Heart left ventricle (tissue), 16 donors: ENCODE measurements at places on chromosomes 3 and 15.

DNA sequence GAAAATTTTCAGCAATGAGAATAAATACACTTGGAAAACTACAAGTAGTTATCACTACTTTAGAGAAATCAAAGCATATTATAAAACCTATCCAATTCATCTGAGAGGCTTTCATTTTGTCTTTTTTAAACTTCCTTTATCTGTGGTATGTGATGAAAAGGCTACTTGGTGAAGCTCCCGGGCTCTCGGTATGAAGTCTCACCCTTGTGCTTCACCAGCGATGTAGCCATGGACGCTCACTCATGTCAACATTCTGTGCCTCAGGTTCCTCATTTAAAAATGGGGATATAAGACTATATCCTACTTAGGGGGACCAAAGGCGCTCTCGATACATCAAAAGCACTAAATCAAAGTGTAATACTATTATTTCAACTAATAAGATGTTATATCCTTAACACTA lies 14.9 kb downstream of the SATB1 start:
- DNase-seq, result no peak

- DNase-seq, result no peak
Measured at GRCh38 chr15:75232252-75232813, 25.8 kb upstream of the GOLGA6C start.

- no peak for DNase-seq
Measured at GRCh38 chr3:116951610-116952009, 242.0 kb downstream of the TUSC7 start.

DNA sequence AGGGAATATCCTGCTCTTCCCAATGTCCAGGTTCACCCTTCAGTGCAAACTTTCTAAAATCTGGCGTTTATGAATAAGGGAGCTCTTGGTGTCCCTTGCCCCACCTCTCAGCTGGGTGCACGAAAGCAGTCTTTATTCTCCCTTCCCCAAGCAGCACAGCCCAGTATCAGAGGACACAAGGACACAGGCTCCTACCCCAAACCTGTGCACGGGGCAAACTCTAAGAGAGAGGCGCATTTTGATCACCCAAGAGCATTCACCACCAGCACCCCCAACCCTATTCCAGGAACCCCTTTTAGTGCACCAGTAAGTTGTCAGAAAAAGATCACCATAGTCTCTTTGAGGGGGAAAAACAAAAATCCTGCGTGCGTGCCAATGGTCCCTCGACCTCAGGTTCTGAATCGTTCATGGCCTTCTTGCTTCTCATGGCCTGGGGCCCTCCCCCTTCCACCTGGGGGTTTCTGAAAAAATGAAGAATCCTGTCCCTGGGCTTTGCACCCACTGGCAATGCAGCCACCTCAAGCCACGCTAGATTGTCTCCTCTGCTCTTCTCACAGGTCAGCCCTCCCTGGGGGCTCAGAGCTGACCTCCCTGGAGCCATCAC lies 78.9 kb downstream of the FAM174B start:
- DNase-seq, result no peak

- no peak for DNase-seq
Measured at GRCh38 chr3:113546414-113546893, 14.1 kb downstream of the SIDT1 start.

DNA sequence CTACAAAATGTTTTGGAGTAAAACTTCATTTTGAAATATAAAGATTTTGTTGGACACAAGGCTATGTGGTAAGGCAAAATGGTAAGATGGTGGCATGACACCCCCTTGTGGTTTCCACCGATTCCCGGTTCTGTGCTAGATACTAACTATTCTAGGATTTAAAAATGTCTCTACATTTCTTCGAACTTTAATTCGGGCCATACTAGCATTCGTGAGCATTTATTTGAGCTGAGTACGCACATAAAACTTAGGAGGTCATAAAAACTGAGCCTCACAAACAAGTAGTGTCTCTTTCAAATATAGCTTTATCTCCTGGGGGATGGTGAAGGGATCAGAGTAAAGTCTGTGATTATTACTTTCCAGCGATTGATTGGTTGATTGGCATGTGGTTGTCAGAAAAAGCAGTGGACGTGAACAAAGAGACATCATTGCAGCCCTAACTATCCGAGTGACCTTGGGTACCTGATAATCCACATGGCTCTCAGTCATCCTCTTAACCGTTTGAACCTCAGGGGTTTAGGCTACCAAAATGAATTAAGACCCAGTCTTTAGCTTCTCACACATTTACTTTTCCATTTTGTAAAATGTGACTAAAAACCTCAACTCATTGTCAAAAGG lies 1.1 kb upstream of the ZNF639 start:
- DNase-seq, result no peak

DNA sequence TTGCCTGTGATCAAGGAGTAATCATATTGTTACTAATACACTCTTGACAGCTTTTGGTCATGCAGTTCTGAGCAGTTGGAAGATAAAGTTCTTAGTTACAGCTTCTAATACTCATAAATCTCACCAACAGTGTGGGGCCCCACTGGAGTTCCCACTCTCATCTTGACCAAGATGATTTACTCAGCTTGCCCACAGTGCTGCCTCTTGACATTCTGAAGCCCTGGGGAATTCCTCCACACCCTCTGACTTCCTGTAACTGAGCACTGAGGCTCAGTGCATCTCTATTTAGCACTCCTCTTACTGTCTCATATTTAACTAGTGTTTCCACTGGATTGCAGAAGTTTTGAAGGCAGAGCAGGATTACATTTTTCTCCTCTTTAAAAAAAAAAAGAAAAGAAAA lies 1.9 kb upstream of the ARL6IP5 start:
- DNase-seq, result no peak

GRCh38 chr3:168828536-168828935 lies 732.8 kb upstream of the GOLIM4 start:
- DNase-seq, result no peak

DNA sequence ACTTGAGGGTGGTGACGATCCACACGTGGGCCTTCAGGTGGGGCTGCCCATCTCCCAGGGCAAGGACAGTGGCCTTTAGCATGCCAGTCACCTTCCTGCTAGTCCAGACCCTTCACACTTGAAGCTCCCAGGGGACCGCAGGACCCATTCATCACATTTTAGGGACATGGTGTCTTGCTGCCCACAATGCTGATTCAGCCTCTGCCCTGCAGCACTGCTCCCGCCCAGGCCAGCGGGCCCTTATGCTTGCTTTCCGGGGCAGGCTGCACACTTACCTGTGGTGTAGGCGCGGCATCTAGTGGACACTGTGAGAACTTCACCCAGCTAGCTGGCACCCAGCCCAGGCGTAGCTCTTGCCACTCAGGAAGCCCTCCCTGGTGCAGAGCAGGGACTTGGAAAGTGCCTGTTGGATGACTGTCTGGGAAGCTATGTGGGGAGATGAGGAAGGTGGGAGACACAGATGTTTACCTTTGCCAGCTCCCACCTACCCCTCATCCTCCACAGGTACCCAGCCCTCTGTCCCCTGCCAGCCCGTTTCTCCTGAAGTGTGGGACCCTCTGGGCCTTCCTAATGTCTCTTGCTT lies 26.3 kb upstream of the NR2C2 start:
- DNase-seq, result peak; percentile 87

DNA sequence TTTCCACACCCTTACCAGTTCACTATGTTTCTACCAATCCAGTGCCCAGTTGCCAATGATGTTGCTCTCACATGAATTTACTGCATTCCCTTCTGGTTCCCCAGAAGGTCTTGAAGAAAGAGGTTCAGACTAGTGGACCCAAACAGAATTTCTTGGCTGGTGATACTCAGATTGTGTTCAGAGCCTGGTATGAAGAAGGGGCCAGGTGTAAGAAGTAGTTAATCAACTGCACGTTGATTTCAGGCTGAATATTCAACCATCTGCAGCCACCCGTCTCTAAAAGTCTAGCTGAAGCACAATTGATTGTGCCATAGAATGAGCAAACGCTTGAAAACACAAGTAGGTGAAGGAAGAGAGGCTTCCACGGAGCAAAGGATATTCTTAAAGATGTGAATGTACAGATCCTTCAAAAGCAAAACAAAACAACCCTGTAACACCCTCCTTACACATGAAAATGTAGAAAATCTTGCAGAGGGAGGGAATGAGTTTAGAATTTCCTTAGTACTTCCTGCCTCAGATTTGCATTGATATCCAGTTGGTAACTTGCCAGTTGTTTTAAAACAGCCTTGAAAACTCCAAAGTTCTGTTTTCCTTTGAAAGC lies 4.7 kb downstream of the RBMS3 start:
- DNase-seq, result no peak

- DNase-seq, result no peak
Measured at GRCh38 chr3:50435371-50436113, 67.9 kb downstream of the CACNA2D2 start.

- no peak for DNase-seq
Measured at GRCh38 chr15:40368719-40369473, 10.9 kb downstream of the DISP2 start.

GRCh38 chr15:66123799-66124198 lies 129.8 kb downstream of the MEGF11 start:
- no peak for DNase-seq

- no peak for DNase-seq
Measured at GRCh38 chr15:47998619-47999019, 122.2 kb upstream of the SLC24A5 start.

- DNase-seq, result no peak
Measured at GRCh38 chr3:170869239-170869590, 780 bp downstream of the RPL22L1 start.

- DNase-seq, result peak; percentile 29
Measured at GRCh38 chr3:187104933-187105332, 34.4 kb downstream of the RPL39L start.

- no peak for DNase-seq
Measured at GRCh38 chr3:104816008-104816407, 550.7 kb upstream of the ALCAM start.

DNA sequence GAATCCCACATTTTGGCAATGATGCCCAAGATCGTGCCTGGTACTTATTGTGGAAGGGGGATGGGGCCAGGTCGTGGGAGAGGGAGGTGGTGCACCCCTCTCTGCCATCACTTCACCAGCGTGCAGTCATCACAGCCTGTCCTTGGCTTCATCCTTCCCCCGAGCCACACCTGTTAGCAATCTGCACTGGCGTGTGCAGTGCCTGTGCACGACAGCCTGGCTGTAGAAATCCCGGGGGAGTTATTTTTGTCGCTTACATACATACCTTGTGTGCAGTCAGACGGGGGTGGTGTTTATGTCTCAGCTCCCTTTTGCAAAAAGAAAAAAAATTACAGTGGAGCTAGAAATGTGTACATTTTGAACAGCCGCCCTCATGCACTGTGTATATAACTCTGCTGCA lies 216.0 kb downstream of the TLE3 start:
- DNase-seq, result no peak

GRCh38 chr3:173109143-173109542 lies 31.9 kb downstream of the SPATA16 start:
- no peak for DNase-seq

GRCh38 chr15:64019764-64020163 lies 26.5 kb downstream of the DAPK2 start:
- DNase-seq, result no peak

DNA sequence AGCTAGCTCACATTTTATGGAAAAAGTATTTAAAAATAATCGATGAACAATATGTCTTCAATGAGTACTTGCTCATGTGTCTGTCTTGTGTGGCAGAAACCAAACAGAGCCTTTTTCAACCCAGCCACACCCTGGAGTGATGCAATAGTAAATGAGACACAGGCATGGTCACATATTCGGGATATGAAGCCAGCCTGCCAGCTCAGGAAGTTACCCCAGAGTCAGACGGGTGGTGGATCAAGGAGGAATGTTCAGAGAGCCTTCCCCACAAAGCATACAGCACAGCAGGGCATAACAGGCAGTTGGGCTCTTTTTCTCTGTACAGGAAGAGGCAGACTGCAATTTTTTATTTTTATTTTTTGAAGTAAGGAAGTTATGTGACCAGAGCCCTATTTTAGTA lies 27.3 kb downstream of the LARP6 start:
- DNase-seq, result no peak

DNA sequence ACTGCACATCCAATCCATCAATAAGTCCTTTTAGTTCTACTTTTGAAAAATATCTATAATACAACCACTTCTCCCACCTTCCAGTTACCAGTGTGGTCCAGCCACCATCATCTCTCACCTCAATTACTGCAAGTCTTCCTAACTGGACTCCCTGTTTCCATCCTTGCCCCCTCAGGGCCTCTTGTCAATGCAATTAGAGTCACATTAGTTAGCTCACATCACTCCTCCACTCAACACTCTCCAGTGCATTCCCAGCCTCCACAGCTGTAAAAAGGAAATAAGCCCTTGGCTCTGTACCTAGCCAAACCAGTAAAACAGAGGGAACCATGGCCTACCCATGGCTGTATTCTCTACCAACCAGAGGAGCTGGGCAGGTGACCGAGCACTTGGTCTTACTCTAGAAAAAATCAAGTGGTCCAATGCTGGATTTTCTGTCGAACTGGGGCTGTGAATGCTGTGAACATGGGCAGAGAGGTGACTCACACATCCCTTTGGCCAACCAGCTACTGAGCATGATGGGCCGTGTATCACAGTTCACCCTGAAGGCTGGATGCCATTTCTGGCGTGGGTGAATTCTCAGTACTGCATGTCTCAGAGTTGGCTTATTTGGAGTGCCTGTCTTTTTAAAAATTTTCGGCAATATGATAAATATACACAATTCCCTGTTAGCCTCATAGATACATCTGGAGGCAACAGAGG lies 62.5 kb upstream of the C15orf61 start:
- no peak for DNase-seq

GRCh38 chr15:66719471-66719870 lies 17.4 kb downstream of the SMAD6 start:
- DNase-seq, result no peak

DNA sequence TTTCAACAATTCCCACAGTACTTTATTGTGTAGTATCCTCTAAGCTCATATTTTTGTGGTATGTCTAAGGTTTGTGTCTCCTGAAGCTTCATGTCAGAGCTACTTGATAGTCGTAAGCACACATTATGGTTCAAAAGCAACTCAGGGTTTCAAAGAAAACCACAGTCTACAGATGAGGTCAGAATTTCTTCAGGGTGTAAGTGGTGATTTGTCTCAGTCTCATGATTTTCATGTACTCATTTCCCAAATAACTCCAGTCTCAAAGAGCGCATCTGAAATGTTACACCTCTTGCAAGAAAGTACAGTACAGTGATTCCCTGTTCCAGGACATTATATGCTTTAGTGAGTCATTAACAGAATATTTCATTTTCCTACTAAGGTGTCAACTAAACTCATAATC lies 47.5 kb upstream of the SSR3 start:
- DNase-seq, result no peak

GRCh38 chr3:64152086-64152485 lies 73.2 kb downstream of the PRICKLE2 start:
- no peak for DNase-seq

GRCh38 chr15:81087066-81087465 lies 47.0 kb upstream of the CFAP161 start:
- no peak for DNase-seq

DNA sequence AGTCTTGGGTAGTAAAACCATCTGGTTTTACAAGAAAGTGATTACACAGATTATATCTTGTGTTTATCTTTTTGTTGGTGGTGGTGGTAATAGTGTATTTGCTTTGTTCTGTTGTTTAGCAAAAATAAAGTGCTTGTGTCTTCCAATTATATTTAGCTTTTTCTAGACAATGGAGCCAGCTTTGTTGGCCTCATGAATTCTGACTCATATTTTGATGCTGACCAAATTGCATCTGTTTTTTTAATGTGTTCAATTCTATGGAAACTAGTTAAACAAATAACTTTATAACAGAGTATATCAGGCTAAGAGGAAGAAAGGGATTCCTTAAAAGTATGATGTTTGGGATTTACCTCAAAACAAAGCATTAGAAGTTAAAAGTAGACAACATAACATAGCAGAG lies 69.3 kb upstream of the BFSP2 start:
- DNase-seq, result no peak

GRCh38 chr3:126684218-126684751 lies 19.8 kb upstream of the CHCHD6 start:
- DNase-seq, result no peak
